Epithelial cell of esophagus (primary cell): ENCODE measurements at places on chromosomes 16 and 17.
A peak's percentile ranks its signal among the peaks of the same experiment; 100 is the strongest.

DNA sequence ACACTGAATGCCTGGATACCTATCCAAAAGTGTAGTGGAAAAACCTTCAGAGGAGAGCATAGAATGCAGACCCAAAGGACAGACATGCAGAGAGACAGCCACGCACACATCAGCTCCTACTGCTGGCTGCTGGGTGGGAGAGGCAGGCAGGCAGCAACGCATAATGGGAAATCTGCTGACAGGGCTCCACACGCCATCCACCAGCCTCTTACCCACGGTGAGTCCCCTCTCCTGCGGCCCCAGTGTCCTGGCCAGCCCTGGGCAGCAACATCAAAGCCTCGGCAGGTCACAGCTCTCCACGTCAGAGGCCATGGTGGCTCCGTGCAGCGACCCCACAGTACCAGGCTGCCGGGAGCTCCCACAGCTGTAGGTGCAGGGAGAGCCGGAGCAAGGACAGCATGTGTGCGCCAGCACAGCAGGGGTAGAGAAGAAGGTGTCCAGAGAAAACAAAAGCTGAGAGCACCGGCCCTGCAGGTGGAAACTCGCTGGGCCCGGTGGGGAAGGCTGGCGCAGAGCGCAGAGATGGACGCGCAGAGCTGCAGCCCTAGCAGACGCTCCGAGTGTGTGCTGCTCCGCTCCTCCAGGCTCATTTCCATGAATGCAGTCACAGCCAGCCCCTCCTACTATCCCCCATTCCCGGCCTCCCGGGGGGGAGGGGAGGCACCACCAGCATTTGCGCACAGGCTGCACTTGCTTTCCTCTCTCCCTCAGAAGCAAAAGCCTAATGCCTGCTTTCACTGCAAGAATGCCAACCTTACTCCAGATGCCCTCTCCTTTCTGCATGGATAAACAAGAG is 58.9 kb downstream of the CYTH1 start:
- no peak for DNase-seq

- peak; percentile 13 for DNase-seq
Measured at GRCh38 chr17:13306310-13306962, 288.6 kb upstream of the ELAC2 start.

- DNase-seq = peak; percentile 27
Measured at GRCh38 chr17:2179615-2180295, 123.8 kb downstream of the SMG6 start.

DNA sequence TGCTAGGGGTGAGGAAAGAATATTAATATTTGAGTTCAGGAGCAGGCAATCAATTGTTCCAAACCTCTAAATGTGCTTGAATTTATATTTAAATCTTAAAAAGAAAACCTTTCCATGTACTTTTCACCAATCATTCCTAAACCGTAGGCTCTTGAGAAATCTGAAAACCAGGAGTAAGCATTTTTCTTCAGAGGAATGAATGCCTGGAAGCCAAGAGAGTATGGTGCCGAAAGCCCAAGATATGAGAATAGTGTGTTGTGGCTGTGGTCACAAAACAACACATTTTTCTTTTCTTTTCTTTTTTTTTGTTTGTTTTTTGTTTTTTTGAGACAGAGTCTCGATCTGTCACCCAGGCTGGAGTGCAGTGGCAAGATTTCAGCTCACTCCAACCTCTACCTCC is 37.6 kb downstream of the TEX2 start:
- DNase-seq = no peak

DNA sequence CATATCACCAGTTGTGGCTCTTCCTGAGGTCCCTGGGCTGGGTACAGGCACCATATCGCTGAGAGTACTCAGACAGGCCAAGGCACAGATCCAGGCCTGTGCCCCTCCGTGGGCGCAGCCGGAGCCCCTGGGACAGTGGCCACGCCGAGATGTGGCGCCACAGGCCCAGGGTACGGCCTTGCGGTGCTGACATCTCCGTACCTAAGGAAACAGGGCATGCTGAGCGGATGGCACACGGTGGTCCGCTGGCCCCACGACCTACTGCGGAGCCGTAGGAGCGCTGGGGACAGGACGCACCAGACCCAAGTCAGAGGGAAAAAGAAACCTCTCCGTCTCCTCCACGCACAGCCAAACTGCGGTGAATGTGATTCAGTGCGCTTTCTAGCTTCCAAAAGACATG is 26.5 kb downstream of the NDUFAF8 start:
- DNase-seq = no peak

- DNase-seq = no peak
Measured at GRCh38 chr17:76013377-76013932, 12.8 kb downstream of the CDK3 start.
